ENCODE measurements at places on chromosomes 6 and 20. TPM values are rescaled to one million over a fixed set of nuclear protein-coding genes. Genes with fewer than 3 reads are reported as not detected.
A peak's percentile ranks its signal among the peaks of the same experiment; 100 is the strongest.

GRCh38 chr6:163529605-163530004 is 115.1 kb downstream of the QKI start:
- no peak for DNase-seq

- no peak for DNase-seq
These were observed 88.6 kb downstream of the PPP1R14C start for GRCh38 chr6:150231525-150231850.

PKIG gene
- total RNA-seq = 2.4 TPM

- DNase-seq = no peak
These were observed 100.9 kb downstream of the QRSL1 start for GRCh38 chr6:106730264-106730663.

EDN1 gene
- 0.36 TPM for total RNA-seq

GRCh38 chr6:135033238-135033637 is 21.4 kb downstream of the HBS1L start:
- DNase-seq = no peak

EBF4 gene
- total RNA-seq = 12.3 TPM

GRCh38 chr20:38156280-38156679 is 8.8 kb downstream of the TGM2 start:
- no peak for DNase-seq

- no peak for DNase-seq
These were observed at the start of gene RIMS1 for GRCh38 chr6:71886184-71887005. RIMS1 (plus strand) TSS chr6:71886550; CDS start chr6:71887024, 474 bp downstream.

GRCh38 chr20:50450881-50451752 is 59.1 kb upstream of the PTPN1 start:
- DNase-seq = no peak

DNA sequence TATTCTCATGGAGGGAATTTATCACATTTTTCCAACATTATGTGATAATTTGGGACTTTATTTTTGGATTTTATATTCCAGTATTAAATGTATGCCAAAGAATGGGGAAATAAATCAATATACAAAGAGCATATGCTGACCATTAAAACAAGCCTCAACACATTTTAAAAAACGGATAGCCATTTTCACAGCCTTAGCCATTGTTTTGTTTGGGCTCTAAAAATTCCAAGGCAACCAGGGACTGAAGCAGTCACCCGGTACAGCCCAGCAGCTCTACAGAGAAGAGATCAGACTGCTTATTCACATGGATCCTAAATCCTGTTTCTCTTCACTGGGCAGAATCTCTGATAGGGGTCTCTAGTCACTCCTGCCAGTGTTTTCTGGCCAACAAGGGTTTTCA is 150.2 kb upstream of the OGFRL1 start:
- DNase-seq = no peak

LTB gene
- 270 TPM for total RNA-seq

DNA sequence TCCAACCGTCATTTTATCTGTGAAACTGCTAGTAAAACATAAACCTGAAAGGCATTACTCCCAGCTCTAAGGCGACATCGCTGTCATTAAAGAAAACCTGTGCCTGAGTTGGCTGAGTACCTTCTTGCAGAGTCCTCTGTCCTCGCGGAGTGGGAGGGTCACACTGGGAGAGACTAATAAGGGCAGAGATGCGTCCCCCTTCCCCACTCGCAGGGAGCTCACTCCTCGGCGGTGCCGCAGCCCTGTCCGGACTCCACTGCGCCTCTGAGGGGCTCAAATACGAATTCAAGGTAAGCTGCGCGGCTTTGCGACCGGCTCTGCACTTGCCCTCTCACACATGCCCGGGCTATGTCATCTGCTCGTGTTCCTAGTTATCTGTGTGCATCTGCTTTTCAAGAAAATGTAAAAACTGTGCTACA is at the start of gene COL19A1:
TSS of gene COL19A1 (plus strand) at position 206 of the 419 bp plus-strand sequence. CDS start 13,012 bp downstream, outside the sequence.
- peak; percentile 1 for DNase-seq

DNA sequence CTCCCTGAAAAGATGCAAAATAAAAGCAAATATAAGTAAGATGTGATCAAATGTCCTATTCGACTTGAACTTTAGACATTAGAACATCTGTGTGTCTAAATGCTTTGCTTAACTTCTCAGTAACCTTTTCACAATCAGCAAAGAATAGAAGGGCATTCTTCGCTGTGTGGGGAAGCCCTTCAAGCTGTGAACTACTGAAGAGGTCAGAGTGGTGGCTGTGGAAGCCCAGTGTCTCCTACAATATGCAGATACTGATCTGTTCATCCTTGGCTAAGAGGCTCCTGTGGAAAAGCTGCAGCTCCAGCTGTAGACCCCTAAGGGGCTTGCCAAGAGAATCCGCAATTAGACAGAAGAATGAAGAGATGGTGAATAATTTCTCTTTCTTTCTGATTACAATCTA is 400.3 kb upstream of the SASH1 start:
- no peak for DNase-seq

CASS4 gene
- total RNA-seq = 6.7 TPM

- DNase-seq = no peak
These were observed 6.3 kb upstream of the LOC128125822 start for GRCh38 chr6:63565727-63566596.

DNA sequence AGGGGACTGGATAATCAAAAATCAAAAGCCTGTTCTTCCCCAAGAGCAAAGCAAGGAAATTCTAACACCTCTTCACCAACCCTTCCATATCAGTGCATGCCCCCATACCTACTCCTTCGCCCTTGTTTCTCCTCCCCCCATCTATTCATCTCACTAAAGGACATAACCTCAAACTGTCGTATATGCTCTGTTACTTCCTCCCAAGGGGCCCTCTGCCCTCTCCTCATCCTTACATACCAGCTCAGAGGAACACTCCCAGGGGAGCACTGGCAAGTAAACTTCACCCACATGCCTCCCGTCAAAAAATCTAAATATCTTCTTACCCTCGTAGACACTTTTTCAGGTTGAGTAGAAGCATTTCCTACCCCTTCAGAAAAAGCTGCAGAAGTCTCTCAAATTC is 9.4 kb upstream of the ADTRP start:
- no peak for DNase-seq

DNA sequence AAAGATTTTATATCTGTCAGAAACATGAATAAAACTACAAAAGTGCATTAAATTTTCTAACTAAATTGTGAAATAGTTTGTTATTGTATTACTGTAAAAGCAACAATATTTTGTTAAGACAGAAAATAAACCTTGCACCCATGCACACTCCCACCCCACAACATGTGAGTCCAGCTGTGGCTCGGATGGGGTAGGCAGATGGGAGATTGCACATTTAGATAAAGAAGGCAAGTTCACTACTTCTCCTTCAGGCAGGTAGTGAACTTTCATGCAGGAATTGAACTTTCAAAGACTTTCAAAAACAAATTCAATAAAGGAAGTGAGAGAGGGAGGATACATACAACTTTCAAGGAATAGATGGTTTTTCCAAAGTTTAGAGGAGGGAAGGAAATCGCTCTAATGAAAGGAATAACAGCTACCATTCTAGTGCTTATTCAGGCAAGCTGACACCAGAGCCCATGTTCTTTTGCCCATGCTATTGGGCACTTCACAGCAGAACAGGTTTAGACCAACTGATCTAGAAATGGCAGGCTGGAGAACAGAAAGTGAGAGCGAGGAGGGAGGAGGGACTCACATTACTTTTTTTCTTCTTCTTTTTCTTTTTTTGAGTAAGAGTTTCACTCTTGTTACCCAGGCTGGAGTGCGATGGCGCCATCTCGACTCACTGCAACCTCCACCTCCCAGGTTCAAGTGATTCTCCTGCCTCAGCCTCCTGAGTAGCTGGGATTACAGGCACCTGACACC is 28.5 kb downstream of the SF3B5 start:
- no peak for DNase-seq

GRCh38 chr6:21653905-21654304 is 60.4 kb downstream of the SOX4 start:
- DNase-seq = no peak

ADGB gene
- total RNA-seq = not detected

SNRPB gene
- total RNA-seq = 533 TPM

AVP gene
- not detected for total RNA-seq

GRCh38 chr6:151441390-151442166 is 10.3 kb downstream of the RMND1 start:
- no peak for DNase-seq

RSPO3 gene
- not detected for total RNA-seq

- DNase-seq = no peak
These were observed 12.2 kb downstream of the NFKBIL1 start for GRCh38 chr6:31559606-31559957.

DNA sequence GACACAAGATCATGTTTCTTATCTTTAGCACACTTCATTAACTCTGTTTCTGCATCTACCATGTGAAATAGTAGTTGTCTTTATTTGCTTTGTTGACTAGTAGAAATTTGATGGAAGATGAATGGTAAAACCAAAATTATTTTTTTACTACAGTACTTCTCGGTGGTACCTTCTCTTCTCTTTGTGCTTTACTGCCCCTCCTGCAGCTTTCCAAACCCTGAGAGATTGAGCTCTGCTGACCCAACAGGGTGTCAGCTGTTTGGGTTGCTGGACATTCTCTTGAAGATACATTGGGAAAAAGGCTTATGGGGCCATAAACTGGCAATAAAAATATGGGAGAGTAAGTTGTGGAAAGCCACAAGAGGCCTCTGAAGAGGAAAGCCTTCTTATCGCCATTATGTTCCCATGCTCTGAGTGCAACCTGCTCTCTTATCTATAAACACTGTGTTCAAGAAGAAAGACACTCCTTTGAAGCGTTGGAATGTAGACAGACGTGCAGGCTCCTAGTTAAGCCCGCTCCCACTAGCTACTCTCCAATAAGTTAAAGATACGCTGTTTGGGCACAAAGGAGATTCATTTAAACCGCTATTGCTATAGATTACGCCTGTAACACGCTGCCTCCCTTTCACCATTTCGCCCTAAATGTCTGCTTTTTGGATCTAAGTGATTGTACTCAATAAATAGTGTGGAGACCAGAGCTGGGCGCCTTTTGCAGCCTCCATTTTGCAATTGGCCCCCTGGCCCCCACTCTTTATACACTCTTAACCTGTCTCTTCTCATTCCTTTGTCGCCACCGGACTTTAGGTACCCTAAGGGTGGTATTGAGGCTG is 60.1 kb upstream of the PRSS16 start:
- no peak for DNase-seq

Data from activated T-helper 1 cell treated with anti-CD3 and anti-CD28 coated beads, Interleukin-12 subunit alpha, Interleukin-12 subunit beta, Interleukin-2, Interleukin-4 antibody, amounts not matched to agents 30 ng/mL and 10 ng/mL and 1 ng/mL, durations not matched to agents 14 hours and 24 hours and 36 hours (primary cell).